ENCODE measurements at places on chromosomes 11 and 22.

GRCh38 chr11:10599388-10600175 lies 31.1 kb upstream of the LYVE1 start:
- no peak for DNase-seq

GRCh38 chr11:72738199-72739141 lies 13.7 kb downstream of the ARAP1 start:
- no peak for DNase-seq

- no peak for DNase-seq
These were observed 10.2 kb upstream of the FCHSD2 start for GRCh38 chr11:73152086-73152853.

GRCh38 chr22:24401931-24402367 lies 25.4 kb upstream of the ADORA2A start:
- no peak for DNase-seq
